ENCODE measurements at places on chromosomes 6 and 20.

- no peak for DNase-seq
Observed at GRCh38 chr20:25418776-25419175, 11.3 kb downstream of the GINS1 start.

- no peak for DNase-seq
Observed at GRCh38 chr6:29702519-29703103, 20.6 kb upstream of the HLA-F start.

DNA sequence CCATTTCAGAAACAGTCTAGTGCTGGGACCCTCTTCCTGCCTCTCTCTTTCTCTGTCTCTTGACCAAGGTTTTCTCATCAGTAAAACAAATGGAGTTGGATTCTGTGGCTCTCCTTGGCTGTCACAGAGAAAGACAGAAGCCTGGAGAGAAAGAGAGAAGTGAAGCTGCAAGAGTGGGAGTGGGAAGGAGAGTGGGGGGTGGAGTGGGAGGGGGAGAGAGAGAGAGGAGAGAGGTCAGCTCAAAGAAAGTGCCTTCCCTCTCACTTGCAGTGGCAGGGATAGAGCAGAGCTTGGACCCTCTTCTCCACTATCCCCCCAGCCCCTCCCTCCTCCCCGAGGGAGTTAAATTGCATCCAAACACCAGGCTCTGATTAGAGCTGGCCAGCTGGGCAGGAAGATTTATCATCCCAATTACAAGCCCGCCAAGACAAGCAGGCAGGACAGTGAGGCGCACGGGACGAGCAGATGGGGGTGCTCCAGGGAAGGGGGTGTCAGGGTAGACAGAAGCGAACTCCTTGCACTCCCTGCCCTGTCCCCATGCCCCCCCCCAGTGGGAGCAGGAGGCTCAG, 74.3 kb downstream of the CD40 start:
- DNase-seq: no peak

- no peak for DNase-seq
Observed at GRCh38 chr6:90468080-90468479, 118.8 kb downstream of the MAP3K7 start.

DNA sequence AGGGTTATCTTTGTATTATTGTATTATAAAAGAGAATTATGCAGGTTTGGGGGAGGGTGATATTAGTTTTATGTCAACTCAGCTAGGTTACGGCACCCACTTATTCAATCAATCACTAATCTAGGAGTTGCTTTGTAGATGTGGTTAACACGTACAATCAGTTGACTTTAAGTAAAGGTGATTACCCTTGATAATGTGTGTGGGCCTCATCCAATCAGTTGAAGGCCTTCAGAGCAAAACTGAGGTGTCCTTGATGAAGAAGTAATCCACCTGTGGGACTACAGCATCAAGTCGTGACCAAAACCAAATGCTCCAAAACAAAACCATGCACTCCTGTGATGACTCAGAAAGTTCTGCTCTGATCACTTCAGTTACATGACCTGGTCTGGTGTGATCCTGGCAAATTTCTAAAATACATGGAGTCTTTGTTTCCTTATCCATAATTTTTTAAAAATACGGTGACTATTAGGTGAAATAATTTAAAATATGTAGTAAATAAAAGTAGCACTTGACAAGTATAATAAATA, 114.1 kb downstream of the IYD start:
- no peak for DNase-seq
